ENCODE measurements at places on chromosomes 1 and 21. TPM values are rescaled to one million over a fixed set of nuclear protein-coding genes. Genes with fewer than 3 reads are reported as not detected.

GRCh38 chr21:44331650-44332307 is 7.4 kb downstream of the CFAP410 start:
- H3K4me3 ChIP-seq, result no peak overlapping the region
- no peaks in the 10 kb centered on the region for H3K27me3 ChIP-seq
- peaks cover 30% of the 10 kb centered on the region for H3K36me3 ChIP-seq

Gene SLC44A3
- 4.7 TPM for total RNA-seq

DNA sequence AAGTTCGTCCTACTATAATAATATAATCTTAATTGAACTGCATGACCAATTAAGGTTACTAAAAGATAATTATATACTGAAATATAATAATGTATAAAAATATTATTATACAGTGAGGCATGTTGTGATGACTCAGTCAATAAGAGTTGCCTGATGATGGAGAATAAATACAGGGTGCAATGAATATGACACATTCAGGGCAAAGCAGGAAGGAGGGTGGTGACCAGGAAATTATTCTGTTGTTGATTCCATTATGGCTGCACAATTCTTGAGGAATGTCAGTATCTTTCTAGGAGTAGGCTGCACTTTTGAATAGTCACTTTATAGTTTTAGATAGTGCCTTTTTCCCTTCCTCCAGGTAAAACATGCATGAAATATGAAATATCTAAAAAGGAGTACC is 46.4 kb upstream of the RGS21 start:
- H3K27ac ChIP-seq, result no peak overlapping the region
- no peaks in the 10 kb centered on the region for H3K36me3 ChIP-seq
- no peaks in the 10 kb centered on the region for H3K27me3 ChIP-seq

DNA sequence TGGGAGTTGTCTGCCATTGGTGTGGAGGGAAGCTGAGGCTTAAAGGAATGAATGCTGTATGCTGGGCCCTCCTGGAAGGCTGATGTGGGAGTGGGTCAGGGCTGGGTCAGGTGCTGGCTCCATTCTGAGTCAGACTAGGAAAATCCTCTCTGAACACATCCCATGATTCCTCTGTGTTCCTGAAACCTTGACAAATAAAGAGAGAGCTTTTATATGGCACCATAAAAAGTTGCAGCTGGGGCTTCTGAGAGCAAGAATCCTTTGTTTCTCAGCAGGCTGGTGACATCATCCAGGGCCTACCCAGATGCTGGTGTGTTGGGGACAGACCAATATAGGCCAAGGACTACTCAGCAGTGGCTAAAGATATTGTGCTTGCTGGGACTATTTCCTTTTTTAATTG is 27.8 kb upstream of the NFASC start:
- no peaks in the 10 kb centered on the region for H3K4me1 ChIP-seq
- no peaks in the 10 kb centered on the region for H3K36me3 ChIP-seq
- no peak overlapping the region for H3K4me3 ChIP-seq
- no peak overlapping the region for H3K27ac ChIP-seq

- no peak overlapping the region for H3K27ac ChIP-seq
- H3K27me3 ChIP-seq, result no peaks in the 10 kb centered on the region
- no peaks in the 10 kb centered on the region for H3K4me1 ChIP-seq
- no peak for DNase-seq
- no peaks in the 10 kb centered on the region for H3K36me3 ChIP-seq
Observed at GRCh38 chr1:59089922-59090457, 206.9 kb upstream of the FGGY start.

GRCh38 chr1:114292194-114292593 is 138.5 kb upstream of the SYT6 start:
- no peaks in the 10 kb centered on the region for H3K27me3 ChIP-seq
- no peak overlapping the region for H3K27ac ChIP-seq
- H3K4me1 ChIP-seq, result no peaks in the 10 kb centered on the region
- no peak overlapping the region for H3K4me3 ChIP-seq
- DNase-seq, result no peak
